CD4-positive, alpha-beta T cell treated with Interleukin-17A for 4 hours (primary cell): ENCODE measurements at places on chromosomes 6 and 20.

- DNase-seq, result peak; percentile 48
These were observed 48.9 kb downstream of the ATXN1 start for GRCh38 chr6:16712255-16712930.

DNA sequence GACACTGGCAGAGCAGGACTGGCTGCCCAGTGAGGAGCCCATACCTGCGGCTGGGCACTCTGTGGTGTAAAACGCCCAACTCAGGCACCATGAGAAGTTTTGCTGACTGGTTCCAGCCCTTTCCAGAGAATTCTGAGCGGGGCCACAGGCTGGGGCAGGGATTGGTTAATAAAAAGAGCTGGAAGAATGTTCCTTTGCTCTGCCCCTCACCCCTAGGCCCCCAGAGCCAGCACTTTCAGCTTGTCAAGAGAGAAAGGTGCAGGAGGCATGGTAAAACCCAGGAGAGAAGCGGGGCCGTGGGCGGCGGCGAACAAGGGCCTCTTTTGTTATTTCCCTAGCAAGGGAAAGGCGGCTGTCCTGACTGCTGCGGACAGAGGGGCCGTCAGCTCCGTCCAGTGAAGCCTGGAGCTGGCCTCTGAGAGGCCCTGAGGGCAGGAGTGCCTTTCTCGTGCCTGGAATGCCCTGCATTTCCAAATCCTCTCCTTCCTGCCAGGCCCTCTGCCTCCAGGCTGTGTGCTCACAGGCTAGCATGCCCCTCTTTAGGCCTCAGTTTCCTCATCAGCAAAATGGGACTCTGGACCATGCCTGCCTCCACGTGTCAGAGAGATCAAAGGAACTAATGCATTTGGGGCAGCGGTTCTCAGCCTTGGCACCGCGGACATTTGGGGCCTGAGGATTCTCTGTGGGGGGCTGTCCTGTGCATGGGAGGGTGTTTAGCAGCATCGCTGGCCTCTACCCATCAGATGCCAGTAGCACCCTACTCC lies 12.9 kb downstream of the SLC13A3 start:
- DNase-seq, result no peak

GRCh38 chr20:57350081-57350710 lies 859 bp upstream of the RAE1 start:
- DNase-seq, result no peak

DNA sequence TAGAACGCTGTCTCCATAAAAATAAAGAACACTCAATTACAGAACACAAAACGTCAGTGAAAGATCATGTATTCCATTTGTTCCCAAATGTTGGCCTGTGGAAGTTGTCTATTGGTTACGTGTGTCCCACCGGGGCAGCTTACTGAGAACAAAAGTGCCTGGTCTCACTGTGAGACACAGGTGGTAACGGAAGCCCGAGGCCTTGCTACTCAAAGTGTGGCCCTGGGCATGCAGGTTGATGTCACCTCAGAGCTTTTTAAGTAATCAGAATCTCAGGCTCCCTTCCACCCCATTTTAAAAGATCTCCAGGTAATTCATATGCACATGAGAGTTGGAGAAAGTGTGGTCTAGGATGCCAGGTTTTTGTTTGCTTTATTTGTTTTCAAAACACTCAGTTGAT lies 422.5 kb upstream of the OPRM1 start:
- DNase-seq, result no peak

DNA sequence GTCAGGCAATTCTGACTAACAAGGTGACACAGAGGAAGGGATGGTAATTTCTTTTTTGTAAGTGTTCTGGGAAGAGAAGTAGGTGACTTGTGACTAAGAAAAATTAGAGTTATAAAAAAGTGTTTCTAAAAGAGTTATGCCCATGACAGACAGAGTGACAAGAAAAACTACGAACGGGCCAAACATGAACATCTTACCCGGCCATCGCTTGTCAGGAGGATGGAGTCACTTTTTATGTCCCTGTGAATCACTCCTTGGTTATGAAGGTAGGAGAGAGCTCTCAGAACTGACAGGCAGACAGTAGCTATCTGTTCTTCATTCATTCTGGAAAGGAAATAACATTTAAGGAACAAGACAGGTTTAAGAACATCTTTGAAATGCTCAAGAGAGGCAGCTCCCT lies 43.0 kb downstream of the LAMP5 start:
- no peak for DNase-seq

GRCh38 chr6:52373151-52373690 lies 11.3 kb downstream of the PAQR8 start:
- DNase-seq, result no peak

DNA sequence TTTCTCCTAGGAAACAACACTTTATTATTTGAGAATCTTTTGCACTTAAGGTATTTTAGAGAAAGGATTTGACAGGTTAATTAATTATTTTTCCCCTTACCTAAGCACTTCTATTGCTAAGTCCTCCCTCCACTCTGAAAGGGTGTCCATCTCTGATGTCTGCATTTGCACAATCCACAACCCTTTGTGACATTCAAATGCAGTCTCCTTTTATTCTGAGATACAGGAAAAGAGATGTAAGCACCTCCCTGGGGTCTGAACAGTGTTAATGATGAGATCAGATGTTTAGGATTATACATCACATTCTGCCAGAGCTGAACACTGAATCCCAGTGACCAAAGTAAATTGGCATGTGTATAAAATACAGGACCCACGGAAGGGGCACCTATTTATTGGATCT lies 864.2 kb upstream of the FLRT3 start:
- DNase-seq, result no peak

DNA sequence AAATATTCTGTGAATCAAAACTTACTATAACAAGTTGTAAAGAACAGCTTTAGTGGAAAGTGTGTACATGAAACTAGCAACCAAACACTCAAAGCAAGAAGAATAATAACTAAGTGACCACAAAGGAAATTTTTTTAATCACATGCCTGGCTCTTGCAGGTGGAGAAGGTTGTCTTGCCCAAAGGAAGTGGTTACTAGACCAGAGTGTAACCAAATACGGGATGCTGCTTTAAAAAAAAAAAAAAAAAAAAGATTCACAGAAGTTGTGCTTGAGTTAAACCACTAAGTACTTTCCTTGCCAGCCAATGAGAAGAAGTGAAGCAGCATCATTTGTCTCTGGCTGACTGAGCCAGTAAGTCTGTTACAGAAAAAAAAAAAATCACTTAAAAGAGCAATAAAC lies 19.1 kb upstream of the HLA-DQB1 start:
- peak; percentile 30 for DNase-seq

- DNase-seq, result no peak
These were observed 282.7 kb downstream of the NRN1 start for GRCh38 chr6:5723841-5724691.

DNA sequence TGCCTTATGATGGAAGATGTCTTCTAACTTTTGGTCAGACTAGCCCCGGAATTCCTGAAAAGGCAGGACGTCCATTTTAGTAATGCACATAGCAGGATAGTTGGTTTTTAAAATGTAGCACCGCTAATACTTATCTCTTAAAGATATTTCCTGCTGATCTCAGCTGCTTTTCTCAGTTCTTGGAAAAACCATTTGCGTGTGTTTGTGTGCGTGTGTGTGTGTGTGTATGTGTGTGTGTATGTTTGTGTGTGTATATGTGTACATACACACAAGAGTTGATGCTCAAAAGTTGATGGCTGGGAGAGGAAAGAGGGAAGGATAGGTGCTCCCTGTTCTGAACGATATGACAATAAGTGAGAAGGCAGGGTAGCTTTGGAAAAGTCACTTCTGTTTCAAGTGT lies 61.7 kb upstream of the SUPT3H start:
- no peak for DNase-seq

DNA sequence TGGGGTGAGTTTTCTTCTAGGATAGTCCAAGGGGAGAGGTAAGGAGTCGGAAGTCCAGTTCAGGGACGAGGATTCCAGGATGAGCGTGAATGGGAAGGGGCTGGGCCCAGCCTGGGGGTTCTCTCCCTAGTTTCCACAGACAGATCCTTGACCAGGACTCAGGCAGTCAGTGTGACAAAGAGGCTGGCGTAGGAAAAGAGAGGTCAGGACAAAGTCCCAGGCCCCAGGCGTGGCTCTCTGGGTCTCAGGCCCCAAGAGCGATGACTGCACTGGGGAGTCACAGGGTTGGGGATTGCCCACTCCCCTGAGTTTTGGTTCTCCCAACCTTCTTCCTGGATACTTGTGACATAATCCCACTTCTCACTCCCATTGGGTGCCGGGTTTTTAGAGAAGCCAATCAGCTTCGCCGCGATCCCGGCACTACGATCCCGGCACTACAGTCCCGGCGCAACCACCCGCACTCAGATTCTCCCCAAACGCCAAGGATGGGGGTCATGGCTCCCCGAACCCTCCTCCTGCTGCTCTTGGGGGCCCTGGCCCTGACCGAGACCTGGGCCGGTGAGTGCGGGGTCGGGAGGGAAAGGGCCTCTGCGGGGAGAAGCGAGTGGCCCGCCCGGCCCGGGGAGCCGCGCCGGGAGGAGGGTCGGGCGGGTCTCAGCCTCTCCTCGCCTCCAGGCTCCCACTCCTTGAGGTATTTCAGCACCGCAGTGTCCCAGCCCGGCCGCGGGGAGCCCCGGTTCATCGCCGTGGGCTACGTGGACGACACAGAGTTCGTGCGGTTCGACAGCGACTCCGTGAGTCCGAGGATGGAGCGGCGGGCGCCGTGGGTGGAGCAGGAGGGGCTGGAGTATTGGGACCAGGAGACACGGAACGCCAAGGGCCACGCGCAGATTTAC lies 46.2 kb upstream of the TRIM26 start:
- peak; percentile 53 for DNase-seq

- DNase-seq, result no peak
These were observed 16.3 kb upstream of the ENPP1 start for GRCh38 chr6:131791476-131791875.

DNA sequence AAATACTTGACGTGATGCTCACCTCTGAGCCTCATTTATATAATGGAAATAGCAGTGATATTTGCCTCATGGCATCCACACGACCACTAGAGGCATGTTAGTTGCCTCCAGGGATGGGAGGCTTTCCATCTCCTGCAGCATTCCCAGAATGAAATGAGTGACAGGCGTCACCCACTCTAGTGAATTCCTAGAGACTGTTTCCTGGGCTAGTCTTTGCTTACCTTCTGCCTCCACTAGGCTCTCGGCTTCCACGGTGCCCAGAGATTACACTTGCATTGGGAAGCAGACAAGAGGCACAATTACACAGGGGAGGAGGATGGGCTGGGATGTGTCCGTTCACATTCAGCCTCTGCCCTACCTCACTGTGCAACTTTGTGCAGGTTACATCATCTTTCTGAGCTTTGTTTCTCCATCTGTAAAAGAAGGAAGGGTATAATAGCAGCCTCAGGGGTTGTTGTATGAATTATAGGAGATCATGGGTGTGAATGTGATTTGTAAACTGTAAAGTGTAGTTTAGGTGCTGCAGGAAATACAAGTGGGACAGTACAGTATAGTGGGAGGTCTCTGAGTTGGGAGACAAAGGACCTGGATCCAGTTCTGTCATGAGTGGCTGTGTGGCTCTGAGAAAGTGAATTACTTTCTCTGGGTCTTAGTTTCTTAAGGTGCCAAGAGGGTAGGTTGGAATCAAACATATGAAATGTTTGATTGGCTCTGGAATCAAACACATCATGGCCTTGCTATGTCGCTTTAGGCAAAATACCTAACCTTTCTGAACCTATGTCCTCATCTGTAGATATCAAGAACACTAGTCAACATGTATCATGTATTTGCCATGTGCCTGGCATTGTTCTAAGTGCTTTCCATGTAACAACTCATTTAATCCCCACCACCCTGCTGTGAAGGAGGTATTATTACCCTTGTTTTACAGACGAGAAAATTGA lies 3.6 kb upstream of the VSTM2L start:
- DNase-seq, result no peak

- no peak for DNase-seq
These were observed 57.9 kb upstream of the SMIM8 start for GRCh38 chr6:87264481-87264880.

GRCh38 chr20:62347151-62347404 lies 20.0 kb downstream of the LAMA5 start:
- DNase-seq, result no peak

GRCh38 chr6:103017878-103018277 lies 1624.4 kb downstream of the GRIK2 start:
- DNase-seq, result no peak

DNA sequence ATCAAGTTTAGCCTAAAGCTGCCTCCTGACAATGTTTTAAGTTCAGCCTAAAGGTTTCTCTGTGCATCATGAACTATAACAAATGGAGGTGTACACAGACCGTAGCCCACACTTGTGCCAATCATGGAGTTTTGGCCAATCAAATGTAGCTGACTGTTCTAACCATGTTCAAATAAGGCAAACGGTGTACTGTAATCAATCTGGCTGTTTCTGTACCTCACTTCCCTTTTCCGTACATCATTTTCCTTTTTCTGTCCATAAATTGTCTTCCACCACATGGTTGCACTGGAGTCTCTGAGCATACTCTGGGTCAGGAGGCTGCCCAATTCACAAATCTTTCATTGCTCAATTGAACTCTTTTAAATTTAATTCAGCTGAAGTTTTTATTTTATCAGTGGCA lies 132.2 kb upstream of the UST start:
- no peak for DNase-seq

DNA sequence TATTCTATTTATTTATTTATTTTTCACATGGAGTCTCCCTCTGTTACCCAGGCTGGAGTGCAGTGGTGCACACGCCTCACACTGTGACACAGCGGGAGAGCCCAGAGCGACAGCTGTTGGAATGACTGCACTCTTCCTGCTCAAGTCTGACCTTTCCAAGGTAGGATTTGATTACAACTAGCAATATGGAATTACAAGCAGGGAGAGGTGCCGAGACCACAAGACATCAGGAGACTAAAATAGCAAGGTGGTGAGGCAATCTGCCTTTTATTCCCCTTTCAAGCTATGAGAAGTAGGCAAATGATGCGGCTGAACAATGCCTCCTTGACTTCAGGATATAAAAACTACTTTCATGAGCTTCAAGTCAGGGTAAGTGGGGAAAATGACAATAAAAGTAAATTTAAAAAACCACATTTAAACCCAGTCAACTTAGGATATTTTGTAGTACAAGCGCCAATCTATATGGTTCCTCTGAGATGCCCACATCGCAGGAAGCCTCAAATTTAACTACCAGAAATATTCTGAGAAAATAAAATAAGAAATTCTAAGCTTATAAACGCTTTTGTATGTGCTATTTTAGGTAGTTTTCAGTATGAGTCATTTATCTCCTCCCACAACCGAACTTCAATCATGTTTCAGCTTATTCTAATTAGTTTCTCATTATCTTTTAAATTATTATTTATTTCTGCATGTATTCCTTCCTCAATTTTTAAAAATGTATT lies 146.9 kb upstream of the SGK1 start:
- no peak for DNase-seq

DNA sequence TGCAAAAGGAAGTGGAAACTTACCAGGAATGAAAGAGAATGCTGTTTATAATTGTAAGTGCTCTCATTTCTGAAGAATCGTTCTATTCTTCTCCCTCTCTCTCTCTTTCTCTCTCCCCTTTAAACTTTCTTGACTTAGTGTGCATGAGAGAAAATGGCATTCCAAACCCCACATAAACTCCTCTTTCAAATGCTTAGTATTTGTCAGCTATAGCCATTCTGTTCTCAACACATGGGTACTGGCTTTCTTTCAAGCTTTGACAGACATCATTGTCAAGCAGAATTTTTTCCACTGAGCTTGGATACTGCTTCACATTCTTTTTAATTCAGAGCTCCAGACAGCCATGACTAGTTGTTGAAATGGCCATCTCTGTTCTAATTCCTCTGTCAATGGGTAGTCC lies 51.1 kb upstream of the PREP start:
- DNase-seq, result no peak
